Activated naive CD4-positive, alpha-beta T cell treated with anti-CD3 and anti-CD28 coated beads, Interleukin-2, amount 50 U/mL, for 16 hours (primary cell): ENCODE measurements at places on chromosomes 2 and 18.

GRCh38 chr2:213232649-213233437, 51.4 kb upstream of the SPAG16 start:
- DNase-seq, result no peak

- no peak for DNase-seq
Measured at GRCh38 chr2:2867397-2867979, 510.1 kb downstream of the EIPR1 start.

- no peak for DNase-seq
Measured at GRCh38 chr2:71336384-71336783, 4.8 kb downstream of the ZNF638 start.

DNA sequence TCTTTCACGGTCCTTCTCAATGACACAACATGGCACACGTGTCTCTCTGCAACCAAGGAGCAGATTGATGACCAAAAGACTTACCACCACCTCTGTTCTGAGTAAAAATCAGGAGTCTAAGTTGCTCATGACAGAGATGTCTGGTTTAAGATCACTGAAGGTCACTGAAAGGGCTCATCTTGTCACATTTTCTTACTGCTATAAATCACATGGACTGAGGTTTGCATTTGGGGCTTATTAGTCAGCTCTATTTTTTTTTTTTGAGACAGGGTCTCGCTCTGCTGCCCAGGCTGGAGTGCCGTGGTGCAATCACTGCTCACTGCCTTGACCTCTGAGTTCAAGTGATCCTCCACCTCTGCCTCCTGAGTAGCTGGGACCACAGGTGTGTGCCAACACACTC, 19.4 kb downstream of the CFLAR start:
- no peak for DNase-seq

GRCh38 chr2:2041256-2041824, 289.7 kb downstream of the MYT1L start:
- DNase-seq, result no peak

DNA sequence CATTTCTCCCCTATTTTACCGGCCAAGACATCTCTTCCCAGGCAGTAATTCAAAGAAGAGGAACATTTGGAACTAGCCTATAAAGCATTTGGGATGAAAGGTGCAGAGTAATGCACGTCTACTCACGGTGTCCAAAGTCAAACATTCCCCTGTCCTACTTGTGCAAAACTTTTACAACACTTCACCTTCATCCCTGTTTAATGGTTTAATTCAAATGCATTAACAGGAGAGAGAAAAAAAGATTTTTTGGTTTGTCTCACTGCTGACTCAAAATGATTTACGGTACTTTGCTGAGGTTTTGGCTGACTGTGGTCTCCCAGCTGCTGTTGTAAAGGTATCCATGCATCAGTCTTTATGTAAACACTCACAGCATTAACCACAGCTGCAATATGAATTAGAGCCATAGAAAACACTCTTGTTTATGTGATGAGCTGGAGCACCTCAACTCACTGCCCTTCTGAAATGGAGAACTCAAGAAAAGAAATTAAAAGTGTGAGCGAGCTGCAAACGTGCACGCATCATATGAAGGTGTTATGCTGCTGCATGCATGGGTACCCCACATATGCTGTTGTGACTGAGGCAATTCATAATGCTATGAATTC, 220.5 kb downstream of the PIEZO2 start:
- DNase-seq, result no peak

- no peak for DNase-seq
Measured at GRCh38 chr18:4453874-4454536, 1.1 kb downstream of the DLGAP1 start.

DNA sequence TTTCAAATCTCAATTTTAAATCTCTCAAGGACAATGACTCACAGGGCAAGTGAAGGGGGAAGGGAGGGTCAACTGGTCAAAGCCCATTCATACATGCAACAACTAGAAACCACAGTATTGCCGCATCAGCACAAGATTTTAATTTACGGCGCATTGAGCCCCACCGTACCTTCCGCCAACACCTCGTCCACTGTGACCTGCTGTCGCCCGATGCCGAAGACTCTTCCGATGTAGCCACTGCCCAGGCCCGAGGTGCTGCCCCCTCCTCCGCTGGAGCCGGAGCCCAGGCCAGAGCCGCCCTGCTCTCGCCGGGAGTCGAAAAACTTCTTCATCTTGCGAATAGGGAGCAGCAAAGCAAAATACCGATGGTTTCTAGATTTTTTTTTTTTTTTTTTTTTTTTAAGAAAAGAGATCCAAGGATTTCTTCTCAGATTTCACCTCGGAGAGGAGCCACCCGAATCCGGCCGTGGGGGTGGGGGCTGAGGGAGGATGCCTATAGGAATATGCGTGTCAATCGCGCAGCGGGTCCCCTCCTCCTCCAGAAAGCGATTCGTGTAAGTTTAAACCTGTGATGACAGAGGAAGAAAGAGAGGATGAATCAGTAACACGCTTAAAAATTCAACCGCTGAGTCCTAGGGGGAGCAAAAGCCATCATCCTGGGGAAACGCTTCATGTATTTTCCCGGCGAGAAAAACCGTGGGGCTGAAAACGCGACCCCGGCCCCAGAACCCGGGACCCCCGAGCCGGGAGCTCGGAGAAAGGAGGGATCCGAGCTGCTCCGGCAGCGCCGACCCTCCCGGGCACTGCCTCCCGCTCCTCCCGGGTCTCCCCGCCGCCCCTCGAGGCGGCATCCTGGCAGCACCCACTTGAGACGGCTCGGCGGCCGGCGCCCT, 584 bp downstream of the AAK1 start:
- peak; percentile 74 for DNase-seq

- no peak for DNase-seq
Measured at GRCh38 chr2:6872394-6872793, 5.2 kb upstream of the RSAD2 start.

GRCh38 chr2:176135035-176135440, 5.5 kb downstream of the HOXD8 start:
- no peak for DNase-seq

GRCh38 chr18:79951545-79952455, at the start of gene SLC66A2:
SLC66A2 (minus strand) TSS chr18:79951653; CDS start chr18:79950926, 727 bp downstream.
- peak; percentile 95 for DNase-seq

DNA sequence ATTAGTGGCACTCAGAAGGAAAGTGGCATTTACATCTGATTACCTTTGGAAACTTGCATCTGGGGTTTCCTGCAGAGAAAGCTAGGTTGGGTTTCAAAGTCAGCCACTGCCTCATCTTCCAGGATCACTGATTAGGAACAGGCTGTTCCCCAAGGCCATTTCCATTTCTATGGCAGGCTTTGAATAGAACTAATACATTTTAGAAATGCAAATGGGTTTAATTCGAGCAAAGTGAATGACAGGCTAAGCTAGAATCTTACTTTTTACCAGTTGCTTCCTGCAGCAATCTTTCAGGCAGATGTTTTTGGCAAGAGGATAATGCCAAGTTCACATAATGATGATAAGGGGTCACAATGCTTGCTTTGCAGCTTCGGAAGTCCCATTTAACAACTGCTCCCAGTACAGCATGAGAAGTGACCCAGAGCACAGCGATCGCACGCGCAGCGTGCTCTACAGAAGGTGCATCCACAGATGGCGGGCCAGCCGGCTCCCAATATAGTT, 336.7 kb downstream of the LPIN1 start:
- no peak for DNase-seq

- no peak for DNase-seq
Measured at GRCh38 chr18:23716516-23716915, 27.3 kb downstream of the LAMA3 start.

DNA sequence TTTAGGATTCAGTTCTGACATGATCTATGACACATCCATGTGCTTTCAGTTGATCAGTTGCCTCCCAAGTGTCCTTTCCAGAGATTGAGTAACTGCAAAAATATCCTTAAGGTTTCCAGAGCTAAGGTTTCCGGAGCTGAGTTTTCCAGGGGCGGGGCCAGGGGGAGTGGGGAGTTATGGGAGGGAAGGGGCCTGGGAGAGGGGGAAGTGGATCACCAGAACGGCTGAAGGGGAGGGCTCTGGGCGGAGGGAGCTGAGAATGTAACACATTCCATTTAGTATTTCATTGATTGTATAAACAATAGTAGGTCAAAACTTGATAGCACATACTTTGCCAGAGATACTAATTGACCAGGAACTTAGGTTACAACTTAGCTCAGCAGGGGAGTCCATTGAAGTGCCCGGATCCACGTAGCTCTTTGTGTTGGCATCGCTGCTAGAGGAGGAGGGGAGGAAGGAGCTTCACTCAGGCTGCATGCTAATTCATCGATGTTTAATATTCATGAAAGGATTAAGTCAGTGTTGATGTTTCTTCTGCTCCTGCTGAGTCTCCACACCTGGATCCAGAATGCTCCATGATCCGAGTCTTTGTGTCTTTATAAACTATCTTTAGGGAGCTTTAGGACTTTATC, 289.8 kb downstream of the ALPK2 start:
- no peak for DNase-seq

- no peak for DNase-seq
Measured at GRCh38 chr2:96835830-96836229, 8.0 kb downstream of the ANKRD23 start.

DNA sequence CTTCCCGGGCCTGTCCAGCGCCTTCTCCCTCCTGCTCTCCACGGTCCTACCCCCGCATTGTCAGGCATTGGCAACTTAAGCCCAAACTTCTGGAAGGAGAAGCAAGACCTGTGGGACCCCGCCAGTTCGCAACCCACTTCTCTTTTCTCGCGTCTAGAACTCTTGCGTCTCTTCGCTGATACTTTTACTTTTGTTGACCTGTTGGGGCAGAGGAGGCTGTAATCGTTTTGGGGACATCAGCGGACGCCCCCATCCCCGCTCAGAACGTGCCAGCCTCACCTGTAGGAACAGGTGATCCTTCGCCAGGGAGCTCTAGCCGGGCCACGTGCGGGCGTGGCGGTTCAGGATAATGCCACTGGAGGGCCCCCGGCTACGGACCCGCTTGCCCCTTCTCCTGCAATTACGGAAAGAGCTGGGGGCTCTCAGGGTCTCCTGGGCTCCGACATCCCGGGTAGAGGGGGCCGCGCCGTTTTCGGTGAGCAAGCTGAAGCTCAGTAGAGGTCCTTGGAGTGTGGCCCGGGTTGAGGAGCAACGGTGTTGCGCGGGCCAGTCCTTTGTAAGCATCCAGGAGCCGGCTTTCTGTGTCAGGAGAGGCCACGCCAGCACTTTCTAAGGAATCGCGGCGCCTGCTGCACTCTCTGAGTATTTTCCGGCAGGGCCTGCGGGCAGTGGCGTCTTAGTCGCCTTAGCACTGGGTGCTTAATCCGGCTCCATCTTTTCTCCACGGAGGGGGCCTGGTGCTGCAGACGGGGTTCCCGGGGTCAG, 1.6 kb downstream of the MTCL1 start:
- DNase-seq, result peak; percentile 16

DNA sequence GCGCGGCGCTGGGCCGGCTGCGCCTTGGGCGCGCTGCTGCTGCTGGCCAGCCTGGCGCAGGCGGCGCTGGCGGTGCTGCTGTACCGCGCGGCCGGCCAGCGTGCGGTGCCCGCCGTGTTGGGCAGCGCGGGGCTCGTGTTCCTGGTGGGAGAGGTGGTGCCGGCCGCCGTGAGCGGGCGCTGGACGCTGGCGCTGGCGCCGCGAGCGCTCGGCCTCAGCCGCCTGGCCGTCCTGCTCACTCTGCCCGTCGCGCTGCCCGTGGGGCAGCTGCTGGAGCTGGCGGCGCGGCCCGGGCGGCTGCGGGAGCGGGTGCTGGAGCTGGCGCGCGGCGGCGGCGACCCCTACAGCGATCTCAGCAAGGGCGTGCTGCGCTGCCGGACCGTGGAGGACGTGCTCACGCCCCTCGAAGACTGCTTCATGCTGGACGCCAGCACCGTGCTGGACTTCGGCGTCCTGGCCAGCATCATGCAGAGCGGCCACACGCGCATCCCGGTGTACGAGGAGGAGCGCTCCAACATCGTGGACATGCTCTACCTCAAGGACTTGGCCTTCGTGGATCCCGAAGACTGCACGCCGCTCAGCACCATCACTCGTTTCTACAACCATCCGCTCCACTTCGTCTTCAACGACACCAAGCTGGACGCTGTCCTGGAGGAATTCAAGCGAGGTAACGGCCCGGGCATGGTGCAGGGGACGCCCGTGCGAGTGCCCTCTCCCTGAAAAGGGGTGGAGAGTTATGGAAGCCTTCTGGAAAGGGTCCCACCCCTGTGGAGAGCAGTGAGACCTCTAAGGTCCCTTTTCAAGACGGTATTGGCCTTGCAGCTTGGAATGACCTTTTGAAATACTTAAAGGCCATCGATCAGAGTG, 1.0 kb downstream of the CNNM3 start:
- DNase-seq, result no peak

- no peak for DNase-seq
Measured at GRCh38 chr18:9552191-9552590, 62.2 kb downstream of the PPP4R1 start.

DNA sequence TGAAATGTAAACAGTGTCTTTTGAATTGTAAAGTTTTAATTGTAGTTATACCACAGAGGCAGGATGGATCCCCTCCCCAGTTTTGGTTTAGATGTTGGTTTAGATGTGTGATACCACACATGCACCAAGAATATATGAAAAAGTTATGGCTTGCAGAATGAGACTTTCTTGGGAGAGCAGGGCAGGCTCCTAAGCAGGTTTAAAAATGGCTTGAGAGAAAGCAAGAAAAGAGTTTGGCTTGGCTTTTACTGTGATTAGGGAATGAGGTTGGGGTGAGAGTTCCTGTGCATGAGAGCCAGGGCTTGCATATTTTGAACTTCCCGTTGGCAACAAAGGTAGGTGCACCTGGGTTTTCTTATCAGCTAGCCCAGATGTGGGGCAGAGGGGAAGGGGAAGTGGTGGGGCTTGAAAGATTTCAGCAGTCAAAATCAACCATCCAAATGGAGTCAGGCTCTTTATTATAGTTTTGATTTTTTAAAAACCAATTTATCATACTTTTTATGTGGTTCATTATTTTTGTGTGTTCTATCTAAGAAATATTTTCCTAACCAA, 246.9 kb downstream of the MTX2 start:
- DNase-seq, result no peak

GRCh38 chr18:59700535-59700967, 3.3 kb upstream of the CCBE1 start:
- DNase-seq, result no peak
